ENCODE measurements at places on chromosomes 6 and 20.

DNA sequence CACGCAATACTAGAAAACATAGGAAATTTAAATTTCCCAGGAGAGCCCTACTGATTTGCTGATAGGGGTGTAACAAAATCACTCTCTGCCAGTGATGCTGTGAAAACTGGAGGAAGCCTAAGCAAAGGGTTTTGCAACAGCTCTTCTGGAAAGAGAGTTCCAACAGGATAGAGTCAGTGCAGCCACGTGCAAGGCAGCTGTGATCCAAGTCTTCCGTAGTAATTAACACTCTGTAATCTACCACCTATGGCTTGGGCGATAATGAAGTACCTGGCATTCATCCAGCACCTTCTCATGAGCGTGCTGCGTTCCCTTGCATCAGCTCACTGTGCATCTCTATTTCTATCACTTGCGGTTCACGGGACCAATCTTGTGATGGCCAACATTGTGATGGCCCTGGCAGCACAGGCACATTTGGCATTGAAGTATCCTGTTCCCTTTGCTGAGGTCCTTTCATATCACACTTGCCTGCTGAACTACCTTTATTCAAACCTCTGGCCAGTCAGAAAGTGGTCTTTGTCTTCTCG is 48.2 kb downstream of the IRF4 start:
- DNase-seq, result no peak

DNA sequence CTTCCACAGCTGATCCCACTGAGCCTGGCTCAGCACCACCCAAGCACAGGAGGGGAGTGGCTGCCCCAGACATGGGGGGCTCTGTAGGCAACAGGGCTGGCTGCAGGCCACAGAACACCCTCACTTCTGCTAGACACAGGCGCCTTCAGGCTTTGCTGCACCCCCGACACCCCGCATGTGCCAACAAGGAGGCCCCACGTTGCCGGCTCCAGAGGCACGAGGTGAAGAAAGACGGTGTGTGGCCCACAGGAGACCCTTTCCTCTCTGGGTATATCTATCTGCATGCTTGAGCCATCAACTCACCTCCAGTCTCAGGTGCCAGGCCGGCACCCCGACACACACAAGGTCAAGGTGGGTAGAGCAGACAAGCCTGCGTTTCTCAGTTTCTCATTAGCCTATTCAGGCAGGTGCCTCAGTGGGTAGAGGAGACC is 158.3 kb downstream of the DLL1 start:
- peak; percentile 82 for DNase-seq

DNA sequence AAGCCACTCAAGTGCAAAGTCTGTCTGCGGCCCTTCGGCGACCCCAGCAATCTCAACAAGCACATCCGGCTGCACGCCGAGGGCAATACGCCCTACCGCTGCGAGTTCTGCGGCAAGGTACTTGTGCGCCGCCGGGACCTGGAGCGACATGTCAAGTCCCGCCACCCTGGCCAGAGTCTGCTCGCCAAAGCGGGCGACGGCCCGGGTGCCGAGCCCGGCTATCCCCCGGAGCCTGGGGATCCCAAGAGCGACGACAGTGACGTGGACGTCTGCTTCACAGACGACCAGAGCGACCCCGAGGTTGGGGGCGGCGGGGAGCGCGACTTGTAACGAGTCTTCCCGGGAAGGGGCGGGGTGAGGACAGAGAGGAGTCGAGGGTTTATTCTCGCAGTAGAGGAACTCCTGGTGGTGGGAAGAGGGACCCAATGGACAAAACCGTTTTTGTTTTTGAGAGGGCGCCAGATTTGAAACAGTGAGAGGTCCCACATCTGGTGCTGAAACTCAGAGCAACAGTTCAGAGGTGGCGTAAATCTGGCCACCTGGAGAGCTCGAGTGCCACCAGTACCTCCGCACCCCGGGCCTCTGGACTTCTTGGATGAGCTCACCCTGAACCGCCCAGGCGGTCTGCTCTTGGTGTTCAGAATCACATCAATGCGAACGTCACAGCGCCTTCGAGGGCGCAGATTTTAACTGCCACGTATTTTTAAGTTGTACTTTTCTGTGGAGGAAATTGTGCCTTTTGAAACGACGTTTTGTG is 8.0 kb downstream of the PRDM13 start:
- peak; percentile 89 for DNase-seq

GRCh38 chr6:148770408-148771211 is 23.8 kb downstream of the UST start:
- no peak for DNase-seq

GRCh38 chr6:52391599-52391998 is 28.5 kb upstream of the EFHC1 start:
- no peak for DNase-seq

DNA sequence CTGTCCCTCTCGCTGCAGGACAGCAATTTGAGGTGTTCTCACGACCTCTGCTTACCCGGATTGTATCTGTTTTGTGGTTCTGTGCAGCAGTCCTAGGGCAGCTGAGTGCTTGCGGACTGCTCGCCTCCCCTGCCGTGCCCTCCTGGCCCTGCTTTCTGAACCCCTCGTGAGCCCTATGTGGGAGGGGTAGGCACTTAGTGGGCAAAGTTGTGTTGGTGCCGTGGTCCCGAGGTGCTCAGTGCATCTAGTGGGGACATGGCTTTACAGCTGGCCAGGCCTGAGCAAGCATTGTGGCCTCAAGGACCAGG is 5.2 kb downstream of the TMEM181 start:
- no peak for DNase-seq

DNA sequence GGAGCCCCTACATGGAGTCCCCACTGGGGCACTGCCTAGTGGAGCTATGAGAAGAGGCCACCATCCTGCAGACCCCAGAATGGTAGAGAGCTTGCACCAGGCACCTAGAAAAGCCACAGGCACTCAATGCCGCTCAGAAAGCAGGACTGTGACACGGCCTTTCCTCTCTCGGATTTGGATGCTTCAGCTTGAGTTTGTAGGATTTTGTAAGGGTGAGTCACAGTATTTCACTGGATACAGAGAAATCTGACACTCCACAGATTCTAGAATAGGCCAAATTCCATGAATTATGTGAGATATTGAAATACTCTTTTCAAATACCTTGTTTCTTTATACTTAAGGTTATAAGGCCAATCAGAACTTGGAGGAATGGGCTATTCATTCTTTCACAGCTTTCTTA is 424.5 kb downstream of the HTR1B start:
- no peak for DNase-seq

DNA sequence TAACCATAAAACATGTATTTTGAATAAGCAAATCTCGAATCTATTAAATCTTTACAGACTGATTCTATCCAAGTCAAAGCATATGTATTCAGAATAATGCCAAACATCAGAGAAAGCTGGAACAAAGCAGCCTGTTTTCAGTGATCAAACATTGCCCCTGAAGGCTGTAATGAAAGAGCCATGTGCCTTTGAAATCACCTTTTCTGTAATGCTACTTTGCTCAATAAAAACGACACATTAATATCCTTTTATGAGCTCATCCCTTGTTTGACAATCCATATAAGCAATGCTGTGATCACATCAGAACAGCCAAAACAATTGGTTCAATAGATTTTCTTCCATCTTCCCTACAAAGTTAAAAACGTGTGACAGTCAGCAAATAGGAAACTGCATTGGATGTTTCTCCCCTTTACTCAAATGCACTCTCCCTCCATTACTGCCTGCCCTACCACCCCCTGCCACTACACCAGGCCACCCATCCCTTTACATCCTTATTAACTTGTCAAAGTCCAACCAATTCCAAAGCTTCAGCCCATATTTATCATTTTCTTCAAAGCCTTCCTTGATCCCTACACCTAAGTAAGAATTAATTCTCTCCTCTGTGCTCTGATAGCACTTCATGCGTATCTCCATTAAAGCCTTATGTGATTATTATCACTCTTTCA is 42.0 kb downstream of the THEMIS start:
- no peak for DNase-seq

GRCh38 chr6:145809211-145809610 is 5.4 kb downstream of the FBXO30 start:
- DNase-seq, result no peak

GRCh38 chr6:1930356-1930755 is 315.0 kb downstream of the GMDS start:
- no peak for DNase-seq

- DNase-seq, result no peak
Observed at GRCh38 chr6:14640631-14641030, 523.1 kb downstream of the CD83 start.

- DNase-seq, result no peak
Observed at GRCh38 chr6:108574457-108575141, 13.9 kb downstream of the FOXO3 start.

DNA sequence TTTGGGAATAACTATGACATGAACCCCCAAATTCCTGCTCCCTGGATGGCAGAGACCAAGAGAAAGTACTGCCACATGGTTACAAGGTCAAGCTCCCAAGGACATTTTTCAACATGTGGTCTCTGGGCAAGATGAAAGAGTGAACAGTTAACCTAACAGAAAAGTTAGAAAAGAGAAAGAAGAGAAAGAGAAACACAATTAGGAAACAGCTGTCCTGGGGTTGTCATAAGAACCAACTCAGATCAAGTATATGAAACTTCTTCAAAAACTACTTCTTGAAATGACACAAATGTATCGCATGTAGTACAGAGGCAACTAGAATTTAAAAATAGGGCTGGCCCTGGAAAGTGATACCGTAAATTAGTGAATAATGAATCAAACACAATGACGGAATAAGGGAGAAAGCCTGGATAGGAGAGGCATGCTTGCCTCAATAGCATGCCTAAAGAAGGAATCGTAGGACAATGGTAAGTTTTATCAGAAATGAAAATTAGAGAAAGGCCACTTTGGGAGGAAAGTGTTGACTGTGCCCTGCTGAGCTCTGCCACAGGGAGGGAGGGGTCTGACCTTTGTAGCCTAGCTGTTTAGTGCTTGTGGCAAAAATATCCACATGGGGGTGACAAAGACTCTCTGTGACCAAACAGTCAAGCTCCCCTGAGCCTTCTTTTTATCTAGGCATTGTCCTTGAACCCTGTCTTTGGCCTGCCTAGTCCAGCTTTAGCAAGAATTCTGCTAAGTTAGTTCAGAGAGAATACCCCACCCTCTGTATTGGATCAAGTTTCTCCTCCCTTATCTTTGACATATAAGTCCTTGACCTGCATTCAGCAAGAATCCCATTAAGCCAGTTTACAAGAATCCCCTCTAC is 4.3 kb upstream of the DCBLD1 start:
- DNase-seq, result no peak

- DNase-seq, result no peak
Observed at GRCh38 chr6:13462458-13463327, 24.7 kb downstream of the GFOD1 start.

DNA sequence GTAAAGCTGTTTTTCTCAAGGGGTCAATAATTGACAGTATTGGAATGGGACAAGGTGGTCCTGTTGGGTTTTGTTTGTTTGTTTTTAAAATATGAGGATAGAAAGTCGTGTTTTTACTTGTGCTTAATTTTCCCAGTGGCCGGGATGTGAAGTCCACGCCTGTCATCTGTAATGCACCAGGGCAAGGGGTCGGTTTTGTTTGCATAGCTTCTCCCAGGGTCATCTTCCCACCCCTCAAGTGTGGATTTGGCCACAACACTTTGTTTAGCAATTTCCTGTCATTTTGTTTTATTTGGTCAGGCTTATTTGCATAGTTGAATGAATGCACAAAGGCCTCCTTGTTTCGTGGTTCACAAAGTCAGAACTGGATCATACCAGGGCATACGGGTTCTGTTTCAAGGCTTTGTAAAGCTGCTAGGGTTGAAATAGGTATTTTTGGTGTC is 29.8 kb downstream of the SYNJ2 start:
- DNase-seq, result no peak

Measured in chondrocyte (in vitro differentiated cells).